GM04504 (cell line): ENCODE measurements at places on chromosomes 5 and 9.

DNA sequence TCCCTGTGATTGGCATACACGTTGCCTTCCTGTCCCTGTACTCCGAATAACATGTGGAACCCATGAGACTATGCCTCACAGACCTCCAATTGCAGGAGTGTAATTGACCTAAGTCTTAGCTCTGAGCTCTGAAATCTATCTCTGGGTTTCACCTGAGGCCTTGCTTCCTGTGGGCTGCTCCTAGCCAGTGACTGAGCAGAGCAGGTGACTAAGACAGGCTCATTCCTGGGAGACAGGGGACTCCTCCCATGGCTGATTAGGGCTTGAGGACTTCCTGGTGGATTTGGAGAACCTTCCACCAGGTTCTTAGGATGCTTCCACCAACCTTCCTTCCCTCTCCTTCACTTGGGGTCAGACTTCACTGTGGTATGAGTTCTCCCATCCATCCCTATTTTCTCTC, 22.3 kb upstream of the MIER3 start:
- no peak for DNase-seq

- DNase-seq, result no peak
Measured at GRCh38 chr9:36676778-36677485, 104.2 kb downstream of the MELK start.

GRCh38 chr9:128408963-128409431, 11.7 kb upstream of the CERCAM start:
- no peak for DNase-seq

DNA sequence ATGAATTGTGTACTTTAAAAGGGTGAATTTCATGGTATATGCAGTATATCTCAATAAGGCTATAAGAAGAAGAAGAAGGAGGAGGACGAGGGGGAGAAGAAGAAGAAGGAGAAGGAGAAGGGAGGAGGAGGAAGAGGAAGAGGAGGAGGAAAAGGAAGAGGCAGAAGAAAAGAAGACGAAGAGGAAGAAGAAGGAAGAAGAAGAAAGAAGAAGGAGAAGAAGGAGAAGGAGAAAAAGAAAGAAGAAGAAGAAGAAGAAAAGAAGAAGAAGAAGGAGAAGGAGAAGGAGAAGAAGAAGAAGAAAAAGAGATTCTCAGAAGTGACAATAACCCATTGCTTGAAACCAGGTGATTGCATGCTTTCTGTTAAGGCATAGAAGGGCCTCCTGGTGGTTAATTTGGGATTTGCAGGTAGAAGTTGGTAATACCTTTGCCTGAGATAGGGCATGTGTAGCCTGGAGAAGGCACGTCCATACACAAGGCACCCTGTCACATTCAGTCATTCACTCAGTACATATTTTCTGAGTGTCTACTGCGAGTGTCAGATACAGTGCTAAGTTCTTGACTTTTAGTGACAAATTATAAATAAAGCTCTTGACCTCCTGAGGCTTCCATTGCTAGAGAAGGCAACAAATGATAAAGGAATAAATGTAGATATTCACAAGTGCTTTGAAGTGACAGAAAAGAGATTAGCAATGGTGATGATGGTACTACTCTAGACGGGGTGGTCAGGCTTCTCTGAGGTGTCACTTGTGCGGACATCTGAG, 231.3 kb downstream of the NPR3 start:
- DNase-seq, result no peak

DNA sequence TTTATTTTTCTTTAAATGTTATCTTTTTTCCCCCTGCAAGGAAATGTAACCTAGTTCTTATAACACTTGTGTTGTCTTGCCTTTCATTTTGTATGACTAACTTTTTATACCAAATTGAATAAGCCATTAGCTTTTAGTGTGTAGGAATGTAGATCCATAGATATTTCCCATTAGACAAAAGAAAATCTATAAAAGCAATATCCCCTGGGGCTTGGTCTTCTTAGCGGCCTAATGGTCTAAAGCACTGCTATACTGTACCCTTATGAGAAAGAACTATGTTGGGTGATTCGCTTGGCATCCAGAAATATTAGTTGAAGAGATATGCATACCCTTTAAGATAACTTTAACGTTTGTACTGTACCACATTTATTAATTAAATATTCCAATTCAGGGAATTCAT, 289.2 kb downstream of the CCDC171 start:
- DNase-seq, result no peak

GRCh38 chr5:73322437-73323076, 126.0 kb downstream of the FOXD1 start:
- DNase-seq, result no peak

DNA sequence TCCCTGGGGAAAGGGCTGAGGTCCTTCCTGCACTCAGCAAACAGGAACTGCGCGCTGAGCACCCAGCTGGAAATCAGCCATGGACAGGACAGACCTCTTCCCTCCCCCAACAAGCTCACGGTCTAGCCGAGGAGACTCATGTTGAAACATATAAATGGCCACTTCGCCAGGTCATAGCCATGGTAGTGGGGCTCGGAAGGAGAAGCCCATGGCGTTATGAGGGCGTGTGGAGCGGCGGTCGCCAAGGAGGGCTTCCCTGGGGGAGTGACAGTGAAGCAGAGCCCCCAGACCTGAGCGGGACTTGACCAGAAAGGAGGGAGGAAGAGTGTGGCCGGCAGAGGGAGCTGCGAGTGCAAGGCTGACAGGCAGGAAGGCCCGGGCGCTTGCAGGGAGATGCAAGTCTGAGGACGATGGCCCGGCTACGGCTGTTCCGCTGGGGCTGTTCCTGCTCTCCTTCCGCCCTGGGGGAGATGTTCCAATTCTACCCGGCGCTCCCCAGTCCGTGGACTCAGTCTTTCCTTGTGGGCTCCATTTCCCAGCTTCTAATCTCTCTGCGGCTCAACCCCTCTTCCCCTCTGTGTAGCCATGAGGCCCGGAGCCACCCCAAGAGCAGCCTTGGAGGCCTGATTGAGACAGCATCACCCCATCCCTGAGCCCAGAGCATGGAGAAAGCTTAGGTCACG, 43.9 kb upstream of the PRRC2B start:
- no peak for DNase-seq

GRCh38 chr5:31375999-31376720, 155.7 kb downstream of the DROSHA start:
- no peak for DNase-seq

DNA sequence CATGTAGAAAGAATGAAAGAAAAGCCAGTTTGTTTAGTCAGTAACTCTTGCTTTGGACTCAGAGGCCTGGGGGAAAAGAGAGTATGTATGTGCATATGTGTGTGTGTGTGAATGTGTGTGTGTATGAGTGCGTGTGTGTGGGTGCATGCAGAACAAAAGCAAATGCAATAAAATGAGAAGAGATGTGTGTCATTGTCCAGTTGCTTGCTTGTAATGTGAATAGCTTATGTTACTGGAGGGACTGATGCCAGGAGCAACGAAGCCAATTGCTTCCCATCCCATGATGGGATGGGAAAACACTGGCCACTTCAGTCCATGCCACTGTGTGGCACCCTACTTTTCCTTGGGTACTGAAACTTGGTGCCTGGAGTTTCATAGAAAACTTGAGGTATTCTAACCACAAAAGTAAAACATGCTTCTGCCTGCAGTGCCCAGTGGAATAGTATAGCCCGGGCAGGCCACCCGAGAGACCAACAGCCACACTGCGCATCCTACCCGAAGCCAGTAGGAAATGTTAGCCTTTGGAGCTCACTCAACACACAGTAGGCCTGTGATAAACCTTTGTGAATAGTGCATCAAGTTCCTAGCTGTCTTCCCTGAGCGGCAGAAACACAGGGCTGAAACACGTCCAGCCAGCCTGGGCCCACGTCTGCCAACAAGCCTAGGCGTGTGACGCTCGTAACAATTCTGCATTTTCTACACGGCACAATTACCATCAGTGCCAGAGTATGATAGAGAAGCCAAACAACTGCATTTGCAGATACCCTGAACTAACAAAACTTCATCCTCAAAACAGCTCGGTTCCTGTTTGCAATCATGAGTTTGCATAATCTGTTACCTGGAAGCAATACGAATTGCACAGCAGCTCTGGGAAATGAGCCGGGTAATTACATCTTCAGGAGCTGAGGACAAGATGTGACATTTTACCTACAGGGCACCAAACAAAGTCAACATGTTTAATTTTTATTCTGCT, 198.1 kb downstream of the SYK start:
- no peak for DNase-seq

GRCh38 chr5:105956456-105957196, 1714.1 kb downstream of the EFNA5 start:
- DNase-seq, result no peak

GRCh38 chr5:85109616-85110015, 724.9 kb upstream of the EDIL3 start:
- DNase-seq, result no peak

DNA sequence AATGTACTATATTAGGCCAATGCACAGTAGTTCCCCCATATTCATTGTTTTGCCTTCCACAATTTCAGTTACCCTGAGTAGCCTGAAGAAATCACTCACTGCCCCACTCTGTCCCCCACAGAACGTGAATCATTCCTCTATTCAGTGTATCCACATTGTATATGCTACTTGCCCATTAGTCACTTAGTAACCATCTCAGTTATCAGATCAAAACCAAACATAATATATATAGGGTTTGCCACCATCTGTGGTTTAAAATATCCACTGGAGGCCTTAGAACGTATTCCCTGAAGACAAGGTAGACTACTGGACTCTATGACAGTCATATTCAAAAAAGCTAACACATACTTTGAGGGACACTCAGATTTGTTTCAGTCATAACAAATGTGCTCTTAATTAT, 465.7 kb upstream of the RGMB start:
- no peak for DNase-seq

- no peak for DNase-seq
Measured at GRCh38 chr5:148910216-148910615, 83.8 kb downstream of the ADRB2 start.
